ENCODE measurements at places on chromosomes 7 and 10.
A peak's percentile ranks its signal among the peaks of the same experiment; 100 is the strongest.

- DNase-seq: no peak
Measured at GRCh38 chr10:75939541-75939940, 508.1 kb downstream of the LRMDA start.

DNA sequence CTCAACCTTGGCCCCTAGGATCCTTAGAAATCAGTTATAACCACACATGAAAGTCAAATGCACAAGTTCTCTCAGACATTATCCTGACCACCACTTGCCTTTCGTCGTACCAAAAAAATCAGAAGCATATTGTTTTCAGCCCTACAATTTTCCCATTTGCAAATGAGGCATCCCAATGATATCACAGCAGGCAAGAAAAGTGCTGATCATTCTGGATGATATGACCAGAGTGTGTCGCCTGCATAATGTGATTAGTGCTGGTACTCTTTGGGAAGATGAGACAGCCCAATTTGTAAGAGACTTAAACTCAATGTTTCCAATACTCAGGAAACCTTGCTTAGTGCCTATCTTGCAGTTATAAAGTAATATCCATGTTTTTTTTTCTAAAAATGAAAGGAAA is 168.0 kb downstream of the SORCS1 start:
- DNase-seq: no peak

GRCh38 chr10:68796605-68797004 is 30.7 kb upstream of the STOX1 start:
- DNase-seq: no peak

DNA sequence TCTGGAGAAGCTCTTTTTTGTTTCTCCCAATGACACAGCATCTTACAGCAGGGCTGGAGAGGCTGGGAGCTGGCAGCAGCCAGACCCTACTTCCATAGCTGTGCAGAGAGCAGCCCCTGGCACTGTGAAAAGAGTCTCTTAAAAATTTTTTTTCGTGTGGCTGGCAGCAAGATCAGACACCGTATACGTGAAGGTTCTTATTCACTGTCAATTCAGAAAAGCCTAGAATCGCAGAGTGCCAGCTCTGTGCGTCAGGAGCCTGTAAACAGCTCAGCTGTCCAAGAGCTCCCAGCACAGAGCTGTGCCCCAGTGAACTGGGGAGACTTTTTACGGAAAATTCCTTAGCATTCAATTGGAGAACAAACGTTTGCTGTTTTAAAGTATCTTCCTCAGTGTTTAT is 6.5 kb downstream of the BAG3 start:
- DNase-seq: no peak

DNA sequence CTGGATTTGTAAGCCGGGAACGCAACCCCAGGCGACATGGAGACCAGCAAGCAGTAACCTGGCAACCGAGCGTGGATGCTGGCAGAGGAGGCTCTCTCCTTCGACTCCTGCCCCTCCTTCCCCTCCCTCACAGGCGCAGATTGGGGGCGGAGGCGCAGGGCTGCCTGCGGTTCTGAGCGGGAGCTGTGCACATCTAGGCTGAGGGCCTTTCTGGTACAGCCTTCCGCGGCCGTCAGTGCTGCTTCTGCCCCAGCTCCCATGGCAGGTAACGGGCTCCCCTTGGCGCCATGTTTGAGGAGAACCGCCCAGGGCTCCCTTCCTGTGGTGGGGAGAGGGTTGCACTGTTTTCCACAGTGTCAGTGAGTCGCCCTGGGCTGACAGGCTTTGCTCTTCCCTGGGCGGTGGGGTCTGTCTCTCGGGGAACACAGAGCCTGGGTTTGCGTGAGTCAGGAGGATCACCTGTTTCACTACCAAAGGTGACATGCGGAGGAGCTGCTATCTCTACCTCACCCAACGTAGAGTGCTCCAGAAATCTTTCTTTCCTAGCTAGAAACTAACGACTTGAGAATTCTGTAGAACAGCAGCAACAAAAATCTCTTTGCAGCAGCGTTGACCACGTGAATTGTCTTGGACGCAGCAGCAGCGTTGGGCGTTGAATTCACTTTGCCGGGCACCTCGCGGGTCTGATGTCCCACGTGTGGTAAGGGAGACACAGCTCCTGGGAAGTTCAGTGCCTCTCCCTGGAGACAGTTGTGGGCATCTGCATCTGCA is 154.8 kb upstream of the COBL start:
- DNase-seq: no peak

GRCh38 chr7:4033996-4034395 is 648.1 kb upstream of the FOXK1 start:
- no peak for DNase-seq

GRCh38 chr7:128791121-128791971 is at the start of gene CCDC136:
Gene CCDC136, plus strand, starts transcription at chr7:128791968. Its CDS starts 444 bp downstream, at chr7:128792412.
- peak; percentile 74 for DNase-seq

DNA sequence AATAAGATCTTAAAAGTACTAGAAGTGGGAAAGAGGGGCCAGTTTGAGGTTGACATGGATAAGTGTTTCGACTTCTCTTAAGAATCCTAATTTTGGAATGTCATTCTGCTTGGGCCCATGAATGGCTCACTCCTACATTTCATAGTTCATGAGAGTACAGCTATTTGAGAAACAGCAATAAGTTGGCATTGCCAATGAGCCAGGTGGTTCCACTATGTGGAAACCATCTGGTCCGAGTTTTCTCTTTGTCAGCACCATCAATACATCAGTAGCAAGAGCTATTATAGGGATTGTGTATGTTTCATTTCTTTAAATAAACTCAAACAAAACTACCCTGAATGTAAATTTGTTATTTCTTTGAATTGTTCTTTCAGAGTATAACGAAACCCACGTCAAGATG is 78.1 kb upstream of the NEBL start:
- no peak for DNase-seq

Measured in cardiac muscle cell (in vitro differentiated cells and primary cell).